SJCRH30 (cell line): ENCODE measurements at places on chromosomes 2 and 18. TPM values are rescaled to one million over a fixed set of nuclear protein-coding genes. Genes with fewer than 3 reads are reported as not detected.

The INPP5D gene
- total RNA-seq = 0.47 and 0.68 TPM in 2 replicates

The SRD5A2 gene
- 0.02 TPM in 1 of 2 replicates, not detected in the other for total RNA-seq

The FOSL2 gene
- 30.0 and 30.7 TPM in 2 replicates for total RNA-seq

The CDH2 gene
- 10.4 and 10.7 TPM in 2 replicates for total RNA-seq

The TCF7L1 gene
- total RNA-seq = 8.5 and 9.2 TPM in 2 replicates

The FABP1 gene
- total RNA-seq = 0.32 TPM in 1 of 2 replicates, not detected in the other

The CACNB4 gene
- total RNA-seq = 1.8 and 2.2 TPM in 2 replicates

GRCh38 chr2:133062931-133063665 is 393.1 kb upstream of the LYPD1 start:
- no peak for DNase-seq

DNA sequence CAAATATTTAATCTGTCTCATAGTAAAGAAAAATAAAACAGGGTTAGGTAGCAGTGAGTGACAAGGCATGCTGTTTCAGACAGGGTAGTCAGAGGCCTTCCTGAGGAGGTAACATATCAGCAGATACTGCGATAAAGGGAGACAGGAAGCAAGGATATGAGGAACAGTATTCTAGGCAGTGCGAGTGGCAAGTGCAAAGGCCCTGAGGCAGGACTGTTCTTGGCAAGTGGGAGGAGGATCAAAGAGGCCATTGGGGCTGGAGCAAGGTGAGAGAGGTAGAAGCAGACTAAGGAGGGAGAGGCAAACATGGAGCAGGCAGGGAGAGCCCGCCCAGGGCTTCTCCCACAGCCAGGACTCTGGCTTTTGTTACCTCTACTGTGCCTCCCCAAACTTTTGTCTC is 33.6 kb downstream of the GAD1 start:
- no peak for DNase-seq

DNA sequence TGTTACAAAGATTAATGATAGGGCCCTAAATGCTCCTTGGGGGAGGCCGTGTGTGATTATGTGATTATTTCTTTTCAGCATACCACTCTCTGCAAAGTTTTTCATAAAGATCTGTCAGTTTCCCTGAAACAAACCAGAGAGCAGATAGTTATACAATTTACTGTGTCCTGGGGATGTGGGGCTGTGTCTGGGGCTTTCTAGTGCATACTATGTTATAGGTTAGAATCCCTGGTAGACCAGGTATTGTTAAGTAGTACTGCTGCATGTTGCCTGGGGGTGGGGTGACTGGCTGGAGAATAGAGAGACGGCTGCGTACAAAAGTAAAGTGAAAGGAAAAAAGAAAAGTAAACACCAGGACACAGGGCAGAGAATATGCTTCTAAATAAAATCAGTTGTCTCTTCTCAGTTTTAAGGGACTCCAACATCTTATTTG is 3.3 kb upstream of the CCBE1 start:
- DNase-seq = no peak

- no peak for DNase-seq
Observed at GRCh38 chr2:86360776-86361175, 23.4 kb upstream of the REEP1 start.

DNA sequence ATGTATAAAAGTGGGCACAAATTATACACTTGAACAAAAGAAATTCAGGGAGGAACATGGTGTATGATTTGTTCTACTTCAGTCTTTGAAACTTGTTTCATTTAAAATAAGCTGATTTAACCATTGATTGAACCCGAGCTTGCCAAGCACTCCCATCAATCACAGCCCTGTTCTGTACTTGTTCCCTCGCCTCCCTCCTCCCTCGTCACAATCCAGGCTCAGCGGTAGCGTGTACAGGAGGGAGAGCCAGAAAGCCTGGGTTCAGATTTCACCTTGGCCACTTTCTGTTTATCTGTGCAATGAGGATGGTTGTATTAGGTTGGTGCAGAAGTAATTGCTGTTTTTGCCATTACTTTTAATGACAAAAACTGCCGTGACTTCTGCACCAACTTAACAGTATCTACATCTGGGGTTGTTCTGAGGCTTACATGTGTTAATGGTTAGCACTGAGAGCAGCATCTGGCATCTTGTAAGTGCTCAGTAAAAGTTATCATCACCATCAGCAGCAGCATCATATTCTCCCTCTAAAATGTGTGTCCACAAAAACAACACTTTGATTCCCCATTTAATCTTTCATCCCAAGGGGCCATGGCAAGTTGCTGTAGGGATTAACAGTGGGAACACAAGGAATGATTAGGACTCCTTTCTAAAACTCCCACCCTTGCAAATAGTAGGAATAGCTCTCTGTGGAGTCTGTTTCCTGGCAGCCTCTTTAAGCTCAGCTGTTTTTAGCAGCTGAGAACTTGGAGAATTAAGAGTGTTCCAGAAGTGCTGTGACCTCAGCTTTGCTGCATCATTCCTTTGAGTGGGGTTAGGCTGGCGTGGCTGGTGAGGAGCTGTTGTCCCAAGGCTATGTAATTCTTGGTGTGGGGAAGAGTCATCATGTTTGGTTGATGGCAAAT is 4.7 kb downstream of the DPYSL5 start:
- DNase-seq = peak; percentile 68

GRCh38 chr2:224657349-224657748 is 58.8 kb downstream of the CCDC195 start:
- DNase-seq = no peak

DNA sequence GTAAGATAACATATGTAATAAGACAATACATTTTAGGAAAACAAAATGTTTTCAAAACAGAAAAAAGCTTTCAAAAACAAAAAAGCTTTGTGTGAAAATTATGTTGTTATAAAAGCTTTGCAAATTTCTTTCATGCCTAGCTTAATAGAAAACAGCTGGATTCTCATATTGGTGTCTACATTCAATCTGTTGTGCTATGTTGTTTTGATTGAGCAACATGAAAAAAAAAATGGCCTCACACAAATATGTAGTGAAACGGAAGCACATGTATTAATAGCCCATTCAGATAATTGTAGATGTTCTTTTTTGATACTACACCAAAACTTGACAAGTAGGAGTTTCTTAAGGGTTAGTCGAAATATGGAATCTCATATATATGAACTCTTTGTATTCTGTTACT is 197.5 kb downstream of the ZEB2 start:
- no peak for DNase-seq

GRCh38 chr2:85095094-85095493 is 38.1 kb upstream of the TCF7L1 start:
- no peak for DNase-seq
